ENCODE measurements at places on chromosomes 2 and 18.

DNA sequence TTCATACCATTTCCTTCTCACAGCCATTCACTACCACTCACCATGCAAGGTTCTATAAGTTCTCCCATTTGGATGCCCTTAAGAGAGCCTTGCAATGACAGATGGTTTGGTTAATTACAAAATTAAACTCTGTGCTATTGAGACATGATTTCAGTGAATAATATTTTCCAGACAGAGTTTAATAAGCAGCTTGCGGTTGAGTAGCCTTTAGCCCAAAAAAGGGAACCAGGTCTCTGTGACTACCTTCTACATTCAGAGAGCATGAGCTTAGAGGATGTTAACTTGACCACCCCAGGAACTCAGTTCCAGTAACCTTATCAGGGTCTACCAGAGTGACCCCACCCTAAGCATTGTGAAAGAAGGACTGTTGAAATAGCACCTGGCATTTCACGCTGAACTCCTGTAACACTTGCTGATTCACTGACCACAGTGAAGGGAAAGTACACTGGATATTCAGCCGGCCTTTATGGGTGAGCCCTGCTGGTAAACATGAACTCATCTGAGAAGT is 1173.1 kb upstream of the ZEB2 start:
- DNase-seq, result no peak

GRCh38 chr18:76613053-76613754 is 118.2 kb upstream of the ZNF516 start:
- DNase-seq, result no peak

- DNase-seq, result no peak
Measured at GRCh38 chr2:71060871-71061270, 7.6 kb upstream of the NAGK start.

DNA sequence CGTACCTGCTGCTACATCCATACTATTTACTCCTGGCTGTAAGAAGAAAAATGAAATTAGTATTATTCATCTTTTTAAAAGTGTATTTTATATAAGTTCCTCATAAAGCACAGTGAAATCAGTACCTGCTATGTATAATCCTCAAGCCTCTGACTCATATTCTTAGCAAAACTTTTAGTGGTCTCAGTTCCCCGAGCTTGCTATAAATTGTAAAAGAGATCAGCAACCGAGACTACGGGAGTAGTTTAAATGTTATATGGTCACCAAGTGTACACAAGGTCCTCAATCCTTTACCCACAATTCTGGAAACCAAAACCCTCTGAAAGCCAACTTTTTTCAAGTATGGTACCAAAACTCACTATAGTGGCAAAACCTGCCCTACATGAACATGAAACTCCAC is 24.2 kb downstream of the PRPF40A start:
- no peak for DNase-seq

DNA sequence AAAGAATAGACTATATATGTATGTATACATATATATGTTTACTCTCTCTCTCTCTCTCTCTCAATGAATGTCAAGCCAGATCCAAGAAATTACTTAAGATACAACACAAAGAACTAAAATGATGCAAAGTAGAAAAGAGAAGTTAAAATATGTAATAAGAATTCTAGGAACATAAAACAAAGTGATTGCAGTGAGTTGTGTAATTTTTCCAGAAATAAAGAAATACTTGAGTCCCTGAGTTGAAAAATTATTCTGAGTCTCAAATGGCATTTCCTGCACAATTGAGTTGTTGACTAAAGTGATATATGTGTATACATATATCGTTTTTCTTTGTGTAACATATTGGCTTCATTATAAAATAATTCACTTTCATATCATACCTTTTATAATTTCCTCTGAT is 262.4 kb downstream of the INSIG2 start:
- no peak for DNase-seq

DNA sequence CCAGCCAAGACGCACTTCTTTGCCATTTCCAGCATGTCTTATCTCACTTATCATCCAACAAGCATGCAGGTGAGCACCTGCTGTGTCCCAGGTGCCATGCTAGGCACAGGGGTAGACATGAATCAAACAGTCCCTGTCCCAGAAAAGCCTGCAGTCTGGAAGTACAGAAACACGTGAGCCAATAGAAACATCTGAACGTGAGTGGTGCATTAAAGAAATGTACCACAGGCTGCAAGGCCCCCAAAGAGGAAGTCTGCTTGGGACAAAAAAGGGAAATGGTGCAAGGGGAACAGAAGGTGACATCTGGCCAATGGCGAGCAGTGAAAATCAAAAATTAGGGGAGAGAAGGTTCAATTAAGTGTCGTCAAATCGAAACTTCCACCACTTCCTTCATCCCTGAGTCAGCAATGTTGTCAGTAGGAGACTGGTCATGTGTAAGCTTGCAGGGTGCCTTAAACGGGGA is 17.6 kb upstream of the TMEM247 start:
- no peak for DNase-seq

Data from H9 (cell line).